ENCODE measurements at places on chromosomes 3 and 15.

- DNase-seq, result no peak
Observed at GRCh38 chr3:45864760-45865519, 21.4 kb upstream of the CCR9 start.

- no peak for DNase-seq
Observed at GRCh38 chr3:38121832-38122461, 15.0 kb downstream of the ACAA1 start.

GRCh38 chr3:127629467-127630403, 750 bp downstream of the PODXL2 start:
- DNase-seq, result no peak

DNA sequence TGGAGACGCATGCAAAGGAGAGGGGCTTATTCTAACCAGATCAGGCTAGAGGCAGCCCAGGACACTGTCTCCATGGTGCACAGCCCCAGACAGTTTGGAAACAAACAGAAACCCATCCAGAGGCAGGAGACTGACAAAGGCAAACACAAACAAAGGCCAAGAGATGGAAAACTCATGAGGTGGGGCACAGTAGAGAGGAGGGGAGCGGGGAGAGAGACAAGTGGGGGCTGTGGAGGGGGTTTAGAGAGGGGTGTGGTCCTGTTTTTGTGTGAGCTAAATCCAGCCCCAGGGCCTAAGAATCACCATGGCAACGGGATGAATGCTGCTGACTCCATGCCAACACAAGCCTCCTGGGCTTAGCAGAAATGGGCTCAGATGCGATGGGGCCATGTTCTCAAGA, 32.3 kb downstream of the PARP16 start:
- DNase-seq, result no peak

- DNase-seq, result no peak
Observed at GRCh38 chr3:156561533-156561932, 6.6 kb upstream of the SSR3 start.

GRCh38 chr3:63351159-63352007, 73.3 kb downstream of the SYNPR start:
- no peak for DNase-seq

DNA sequence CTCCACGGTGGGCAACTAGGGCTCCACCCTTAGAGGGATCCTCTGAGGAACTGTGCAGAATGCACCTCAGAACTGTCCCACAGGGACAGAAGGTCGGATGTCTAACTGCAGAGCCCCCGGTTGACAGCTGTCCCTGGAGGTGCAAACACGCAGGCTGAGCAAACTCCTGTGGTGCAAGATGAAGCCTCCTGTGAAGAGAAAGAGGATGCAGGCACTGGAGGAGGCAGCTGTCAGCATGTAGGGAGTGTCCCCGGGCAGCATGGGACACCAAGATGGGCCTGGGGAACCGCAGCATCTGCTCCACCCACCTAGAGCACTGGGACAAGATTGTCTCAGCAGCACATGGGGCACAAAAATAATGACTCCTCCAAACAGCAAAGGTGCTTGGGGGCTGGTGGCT, 258.9 kb downstream of the ABHD5 start:
- no peak for DNase-seq

DNA sequence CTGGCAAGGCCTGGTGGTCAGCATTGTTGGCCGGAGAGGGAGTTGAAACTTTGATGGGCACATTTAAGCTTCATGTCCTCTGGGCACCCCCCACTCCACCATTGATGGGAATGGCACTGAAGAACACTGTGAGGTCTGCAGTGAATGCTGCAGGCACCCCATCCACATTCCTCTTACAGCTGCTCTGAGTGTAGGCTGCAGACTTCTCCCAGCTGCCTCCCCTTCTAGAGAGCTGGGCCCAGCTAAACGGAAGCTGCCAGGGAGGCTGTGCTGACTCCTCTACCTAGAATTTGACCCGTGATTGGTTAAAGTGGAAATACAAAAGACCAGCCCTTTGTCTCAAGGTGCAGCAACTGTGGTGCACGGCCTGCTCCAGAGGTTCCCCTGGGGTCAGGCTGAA, 10.6 kb downstream of the TMEM158 start:
- no peak for DNase-seq

DNA sequence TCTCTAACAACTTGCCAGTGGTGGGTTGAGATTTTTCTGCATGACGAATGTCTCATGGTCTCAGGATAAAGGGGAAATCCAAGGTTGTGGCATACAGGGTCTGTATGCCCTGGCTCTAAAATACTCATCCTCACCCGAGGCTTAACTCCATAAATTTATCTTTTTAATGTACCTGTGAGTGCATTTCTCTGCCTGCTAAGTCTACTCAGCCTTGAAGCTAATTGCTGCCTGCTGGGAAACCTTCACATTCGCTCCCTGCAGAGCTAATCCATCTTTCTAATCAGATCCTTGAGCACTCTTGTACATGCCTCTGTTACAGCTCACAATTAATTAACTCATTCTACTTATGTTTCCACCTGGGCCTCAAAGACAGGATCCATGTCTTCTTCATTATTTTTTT, 93.8 kb downstream of the CMSS1 start:
- no peak for DNase-seq

DNA sequence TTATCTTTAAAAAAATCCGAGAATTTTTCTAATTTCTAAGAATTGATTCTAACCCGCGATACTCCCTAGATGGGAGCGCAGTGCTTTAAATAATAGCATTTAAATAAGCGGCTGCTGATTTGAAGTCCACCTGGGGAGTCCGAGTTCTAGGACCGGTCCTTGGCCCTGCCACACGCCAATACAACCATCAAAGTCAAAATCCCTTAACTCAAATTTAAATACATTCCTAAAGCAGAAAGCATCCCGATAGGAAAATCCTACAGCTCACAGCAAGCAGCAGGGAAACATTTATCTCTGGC, 508 bp upstream of the ECT2 start:
- DNase-seq, result no peak

GRCh38 chr3:156682501-156682900, 8.1 kb downstream of the TIPARP start:
- no peak for DNase-seq

DNA sequence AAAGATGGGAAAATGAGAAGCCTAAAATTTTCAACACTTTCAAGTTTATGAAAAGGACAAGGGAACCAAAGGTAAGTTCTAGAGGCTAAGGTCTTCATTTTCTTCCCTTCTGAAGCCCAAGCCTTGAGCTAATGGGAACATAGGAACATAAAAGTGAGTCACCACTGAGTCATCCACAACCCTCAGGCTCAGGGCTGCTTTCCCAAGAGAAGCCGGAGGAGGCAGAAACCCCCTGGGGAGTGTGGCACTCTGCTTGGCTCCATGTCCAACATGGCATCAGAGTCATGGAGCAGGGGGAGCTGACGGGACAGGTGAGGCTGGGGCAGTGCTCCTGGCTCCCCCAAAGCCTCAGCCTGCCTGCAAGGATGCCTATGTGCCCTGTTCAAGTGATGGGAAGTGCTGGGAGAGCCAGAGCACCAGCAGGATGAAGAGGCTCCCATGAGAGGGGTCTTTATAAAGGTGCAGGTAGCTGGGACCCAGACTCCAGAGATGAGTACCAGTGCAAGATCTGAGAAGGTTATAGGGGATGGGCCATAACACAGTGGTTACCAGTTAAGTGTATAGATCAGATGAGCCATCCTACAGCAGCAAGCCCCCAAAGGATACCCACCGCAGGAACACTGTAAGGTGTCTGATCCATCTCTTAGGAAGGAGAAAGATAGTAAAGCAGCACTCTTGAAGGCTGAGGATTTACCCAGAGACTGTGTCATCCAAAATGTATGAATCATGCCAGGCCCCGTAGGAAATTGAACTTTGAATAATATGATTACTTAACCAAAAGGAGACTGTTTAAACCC, 31.8 kb upstream of the RYR3 start:
- DNase-seq, result no peak

GRCh38 chr3:49017229-49017970, 980 bp downstream of the DALRD3 start:
- no peak for DNase-seq

- DNase-seq, result no peak
Observed at GRCh38 chr3:14150078-14150477, 25.2 kb downstream of the TMEM43 start.

- DNase-seq, result no peak
Observed at GRCh38 chr3:45524565-45524964, 70.0 kb upstream of the LIMD1 start.

- DNase-seq, result no peak
Observed at GRCh38 chr15:100464256-100464655, 64.5 kb downstream of the CERS3 start.

DNA sequence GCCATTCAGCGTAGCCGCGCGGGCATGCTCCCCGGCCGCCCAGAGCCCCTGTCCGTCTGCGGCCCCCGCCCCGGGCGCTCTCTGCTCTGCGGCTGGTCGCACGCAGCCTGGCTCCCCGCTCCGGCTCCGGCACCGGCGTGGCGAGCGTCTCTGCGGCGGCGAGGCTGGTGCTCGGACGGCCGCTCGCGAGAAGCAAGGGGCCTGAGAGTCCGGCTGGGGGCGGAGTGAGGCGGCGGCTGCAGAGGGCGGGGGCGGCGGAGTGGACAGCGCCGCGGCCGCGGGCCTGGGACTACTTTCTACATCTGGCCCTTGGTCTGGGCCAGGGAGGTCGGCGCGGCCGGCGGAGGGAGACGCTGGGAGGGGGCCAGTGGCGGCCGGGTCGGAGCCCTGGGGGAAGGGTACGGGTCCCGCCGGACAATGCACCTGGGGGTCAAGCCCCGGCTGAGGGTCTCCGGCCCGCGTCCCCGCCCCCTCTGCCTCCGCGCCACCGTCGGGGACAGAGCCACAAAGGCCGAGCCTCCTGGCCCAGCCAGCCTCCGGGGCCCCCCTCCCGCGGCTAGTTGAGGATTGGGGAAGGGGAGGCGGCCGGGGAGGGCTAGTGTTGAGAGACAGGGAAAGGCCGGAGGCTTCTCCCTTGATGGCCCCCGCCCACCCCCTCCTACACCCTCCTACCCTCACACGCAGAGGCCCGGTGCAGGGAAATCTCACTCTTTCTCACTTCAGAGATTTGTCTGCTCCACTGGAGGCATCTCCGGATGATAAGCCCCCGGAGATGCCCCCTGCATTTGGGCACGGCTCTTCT, at the start of gene PRTG:
PRTG (minus strand) TSS at position 226 of the 802 bp plus-strand sequence; CDS start at position 5, 221 bp downstream.
- no peak for DNase-seq

GRCh38 chr3:168794427-168794826, 698.7 kb upstream of the GOLIM4 start:
- DNase-seq, result no peak

- no peak for DNase-seq
Observed at GRCh38 chr3:31948280-31948679, 32.8 kb downstream of the OSBPL10 start.

GRCh38 chr3:142705198-142705597, 18.6 kb upstream of the TRPC1 start:
- DNase-seq, result no peak

- DNase-seq, result no peak
Observed at GRCh38 chr3:81989274-81989673, 227.8 kb upstream of the GBE1 start.

GRCh38 chr3:180457225-180457624, 144.7 kb upstream of the TTC14 start:
- DNase-seq, result no peak

DNA sequence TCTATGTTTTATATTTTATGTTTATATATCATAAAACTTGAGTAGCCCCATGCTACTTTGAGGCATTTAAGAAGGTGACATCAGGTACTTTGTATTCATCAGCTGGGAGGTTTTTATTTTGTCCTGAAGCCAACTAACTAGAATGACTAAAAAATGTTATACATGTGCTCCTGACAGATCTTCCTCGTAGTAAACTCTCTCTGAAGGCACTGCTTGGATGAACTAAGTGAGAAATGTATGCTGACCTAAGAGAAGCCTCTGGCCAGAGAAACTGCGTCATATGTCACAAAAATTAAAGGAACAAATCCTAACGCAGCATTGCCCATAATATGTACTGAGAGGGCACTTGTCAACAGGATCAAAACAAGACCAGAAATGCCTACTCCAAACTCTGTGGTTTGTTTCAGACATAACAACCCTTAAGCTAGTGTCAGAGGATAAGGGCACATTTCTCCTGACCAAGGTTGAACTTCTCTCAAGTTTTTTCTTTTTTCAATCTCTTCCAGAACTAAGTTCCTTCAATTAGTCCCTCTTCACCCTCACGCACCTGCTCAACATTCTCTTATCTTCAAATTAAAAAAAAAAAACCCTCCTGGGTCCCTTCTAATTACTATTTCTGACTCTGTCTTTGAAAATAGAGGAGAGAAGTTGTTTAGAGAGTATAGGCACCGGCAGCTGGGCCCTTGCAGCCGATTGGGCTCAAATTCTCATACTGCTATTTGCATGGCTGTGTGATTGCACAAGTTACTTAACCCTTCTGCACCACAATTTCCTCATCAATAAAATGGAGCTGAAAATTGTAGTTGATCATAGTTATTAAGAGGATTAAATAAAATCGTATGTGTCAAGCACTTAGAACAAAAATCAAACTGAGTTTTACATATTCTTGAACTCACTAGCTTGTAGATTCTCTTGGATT, 159.0 kb downstream of the FRMD5 start:
- no peak for DNase-seq

DNA sequence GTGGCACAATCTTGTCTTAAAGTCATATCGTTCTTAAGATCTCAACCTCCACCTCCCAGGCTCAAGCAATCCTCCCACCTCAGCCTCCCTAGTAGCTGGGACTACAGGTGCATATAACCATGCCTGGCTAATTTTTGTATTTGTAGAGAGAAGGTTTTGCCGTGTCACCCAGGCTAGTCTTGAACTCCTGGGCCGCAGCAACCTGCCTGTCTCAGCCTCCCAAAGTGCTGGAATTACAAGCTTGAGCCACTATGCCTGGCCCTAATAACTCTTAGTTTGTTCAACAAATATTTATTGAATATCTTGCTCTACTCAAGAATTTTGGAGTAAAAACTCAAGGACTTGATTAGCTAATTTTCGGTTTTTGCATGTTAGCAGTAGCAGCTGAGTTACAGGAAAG, 19.4 kb upstream of the EDEM1 start:
- DNase-seq, result no peak

DNA sequence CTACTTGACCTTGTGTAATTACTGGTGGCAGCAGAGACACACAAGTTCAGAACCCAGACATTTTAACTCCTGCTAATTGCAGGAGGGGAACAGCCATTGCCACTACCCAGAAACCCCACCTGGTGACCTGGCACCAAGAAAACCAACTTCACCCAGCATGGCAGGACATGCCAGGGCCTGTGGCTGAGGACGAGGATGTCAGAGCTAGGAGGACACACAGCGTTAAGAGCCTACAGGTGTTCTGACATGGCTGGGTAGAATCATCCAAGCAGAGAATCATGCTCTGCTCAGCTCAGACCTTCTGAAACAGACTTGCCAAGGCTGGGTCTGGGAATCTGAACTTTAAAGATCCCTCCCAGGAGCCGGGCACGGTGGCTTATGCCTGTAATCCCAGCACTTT, 11.7 kb upstream of the SPATA12 start:
- DNase-seq, result no peak

- DNase-seq, result no peak
Observed at GRCh38 chr3:69972672-69973071, 26.9 kb upstream of the SAMMSON start.

GRCh38 chr15:73387507-73388255, 18.9 kb upstream of the HCN4 start:
- no peak for DNase-seq

- no peak for DNase-seq
Observed at GRCh38 chr15:57507111-57507510, 84.6 kb upstream of the MYZAP start.

- no peak for DNase-seq
Observed at GRCh38 chr15:92665100-92665555, 9.6 kb upstream of the FAM174B start.

GRCh38 chr15:101613130-101614000, 38.8 kb downstream of the TM2D3 start:
- DNase-seq, result no peak

Measured in stimulated activated CD4-positive, alpha-beta T cell treated with anti-CD3 and anti-CD28 coated beads, Interleukin-2, amount 100 ng/mL, for 48 hours (primary cell).